ENCODE measurements at places on chromosomes 2 and 18.

GRCh38 chr2:172972005-172972619 is 103.5 kb upstream of the MAP3K20 start:
- DNase-seq: no peak

DNA sequence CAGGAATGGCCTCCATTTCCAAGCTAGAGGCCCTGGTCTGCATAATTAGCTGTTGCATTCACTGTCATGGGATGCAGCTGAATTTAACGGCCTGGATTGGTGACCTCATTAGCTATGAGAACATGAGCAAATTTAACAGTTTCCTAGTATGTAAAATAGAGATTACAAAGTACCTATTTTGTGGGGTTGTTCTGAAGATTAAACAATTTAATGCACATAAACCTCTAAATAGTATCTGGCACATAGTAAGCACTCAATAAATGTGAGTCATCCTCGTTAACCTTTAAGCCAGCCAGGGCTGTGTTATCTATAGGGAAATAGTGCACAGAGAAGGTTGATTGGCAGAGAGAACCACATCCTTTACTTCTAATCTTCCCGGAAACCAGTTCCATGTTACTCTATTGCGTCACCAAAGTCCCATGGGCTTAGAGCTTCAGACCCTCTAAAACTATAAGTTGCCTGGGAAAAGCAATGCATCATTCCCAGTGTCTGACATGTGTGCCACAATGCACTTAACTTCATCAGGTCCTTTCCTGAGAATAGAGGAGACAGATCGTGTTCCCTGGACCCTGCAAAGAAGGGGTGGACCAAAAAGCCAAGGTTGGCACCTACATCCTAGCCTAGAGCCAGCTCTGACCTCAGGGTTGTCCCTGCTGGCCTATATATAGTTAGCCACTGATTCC is 196.5 kb downstream of the LNPK start:
- DNase-seq: no peak

GRCh38 chr18:25113566-25113965 is 238.4 kb downstream of the ZNF521 start:
- no peak for DNase-seq

DNA sequence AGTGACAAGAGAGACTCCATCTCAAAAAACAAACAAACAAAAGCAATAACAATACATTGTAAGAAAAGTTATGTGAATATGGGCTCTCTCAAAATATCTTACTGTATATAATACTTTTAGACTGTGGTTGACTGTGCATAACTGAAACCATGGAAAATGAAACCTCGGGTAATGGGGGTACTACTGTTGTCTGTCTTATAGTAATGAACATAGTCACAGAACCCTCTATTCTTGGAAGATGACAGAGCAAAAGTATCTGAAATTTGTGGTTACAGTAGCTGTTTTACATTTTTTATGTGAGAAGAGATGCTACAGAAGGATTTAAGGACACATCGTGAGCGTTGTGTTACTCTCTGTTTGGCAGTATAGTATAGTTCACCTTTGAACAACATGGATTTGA is 60.5 kb downstream of the MAP4K4 start:
- no peak for DNase-seq

- no peak for DNase-seq
Measured at GRCh38 chr2:100789361-100789760, 30.6 kb upstream of the NPAS2 start.

DNA sequence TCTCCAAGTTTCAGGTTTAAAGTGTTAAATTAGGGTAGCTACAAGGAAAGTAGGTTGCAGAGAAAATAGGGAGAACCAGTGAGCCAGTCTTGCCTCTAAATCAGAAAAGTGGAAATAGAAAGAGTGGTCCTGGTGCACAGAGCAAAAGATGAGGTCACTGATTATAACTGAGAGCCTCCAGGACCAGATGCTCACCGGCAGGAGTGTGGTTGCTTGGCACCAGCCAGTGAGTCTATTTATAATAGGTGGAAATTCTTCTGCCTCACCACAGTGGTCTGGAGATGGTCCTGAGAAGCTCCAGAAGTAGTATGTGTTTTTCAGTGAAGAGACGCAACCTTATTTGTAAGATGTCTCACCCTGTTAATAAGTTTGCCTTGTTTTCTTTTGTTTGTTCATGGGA is 373.9 kb upstream of the KCNJ3 start:
- DNase-seq: no peak

DNA sequence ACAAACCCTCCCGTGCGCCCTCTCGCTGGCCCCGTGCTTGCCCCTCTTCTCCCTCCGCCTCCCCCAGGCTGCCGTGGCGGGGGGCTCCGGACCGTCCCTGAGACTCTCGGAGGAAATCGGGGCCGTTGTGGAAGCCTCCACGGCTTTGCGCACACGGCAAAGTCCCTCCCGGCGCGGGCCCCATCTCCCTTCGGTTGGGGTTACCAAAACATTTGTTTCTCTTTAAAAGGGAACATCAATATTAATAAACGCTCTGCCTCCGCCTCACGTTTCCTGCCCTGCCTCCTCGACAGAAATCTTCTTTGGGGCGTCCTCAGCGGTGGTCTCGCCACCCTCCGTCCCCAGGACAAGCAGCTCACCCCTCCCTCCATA is 3.8 kb downstream of the PAX3 start:
- no peak for DNase-seq

- no peak for DNase-seq
Measured at GRCh38 chr18:42901161-42901560, 214.3 kb downstream of the RIT2 start.

DNA sequence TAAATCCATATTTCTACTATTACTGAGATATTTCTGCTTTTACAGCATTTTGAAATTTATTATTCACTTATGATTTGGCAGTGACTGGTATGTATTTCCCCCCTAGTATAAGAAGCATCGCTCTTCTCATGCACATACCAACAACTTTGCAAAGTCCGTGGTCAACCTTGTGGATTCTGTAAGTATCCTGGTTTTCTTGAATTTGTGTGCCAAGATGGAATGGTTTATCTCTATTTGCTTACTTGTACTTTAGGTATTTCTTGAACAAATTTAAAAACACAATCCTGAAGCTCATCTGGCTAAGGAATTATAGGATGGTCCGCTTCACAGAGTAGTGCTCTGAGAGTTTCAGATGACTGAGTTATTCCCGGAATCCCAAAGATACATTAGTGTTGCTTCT is 85.0 kb upstream of the FAM237A start:
- DNase-seq: no peak

DNA sequence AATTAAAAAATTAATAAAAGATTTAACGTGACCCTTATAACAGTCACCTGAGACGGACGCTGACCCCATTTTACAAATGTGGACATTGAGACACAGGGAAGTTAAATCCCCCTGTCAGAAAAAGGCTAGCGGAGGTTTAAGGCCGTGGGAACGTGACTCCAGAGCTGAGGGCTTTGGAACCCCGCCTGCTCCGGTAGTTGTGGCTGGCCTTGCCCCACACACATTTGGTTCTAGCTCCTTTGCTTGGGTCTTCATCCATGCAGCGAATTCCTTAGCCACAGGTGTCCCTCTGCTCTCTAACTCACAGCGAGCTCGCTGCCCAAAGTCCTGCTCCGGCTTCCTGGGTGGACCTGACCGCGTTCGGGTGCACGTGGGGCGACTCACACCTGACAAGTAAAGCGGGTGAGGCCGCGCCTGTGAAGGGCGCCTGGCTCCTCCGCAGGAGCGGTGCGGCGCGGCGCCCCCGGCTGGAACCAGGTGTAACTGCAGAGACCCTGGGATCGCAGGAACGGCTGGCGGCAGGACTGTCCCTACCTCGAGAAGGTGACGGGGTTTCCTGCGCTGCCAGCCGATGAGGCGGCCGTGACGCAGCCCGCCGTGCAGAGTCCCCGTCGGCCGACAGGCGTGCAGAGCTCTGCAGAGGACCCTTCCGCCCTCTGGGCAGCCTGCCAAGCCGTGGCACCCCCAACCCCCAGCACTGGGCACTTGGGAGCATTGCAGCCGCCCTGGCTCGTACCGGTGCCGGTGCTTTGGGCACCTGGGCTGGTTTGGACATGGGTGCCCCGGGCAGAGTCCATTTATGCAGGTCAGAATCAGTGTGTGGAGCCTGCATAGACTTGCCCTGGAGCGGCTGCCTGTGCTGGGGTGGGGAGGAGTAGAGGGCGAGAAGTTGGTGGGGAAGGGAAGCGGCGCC is 2.4 kb upstream of the PROC start:
- no peak for DNase-seq

DNA sequence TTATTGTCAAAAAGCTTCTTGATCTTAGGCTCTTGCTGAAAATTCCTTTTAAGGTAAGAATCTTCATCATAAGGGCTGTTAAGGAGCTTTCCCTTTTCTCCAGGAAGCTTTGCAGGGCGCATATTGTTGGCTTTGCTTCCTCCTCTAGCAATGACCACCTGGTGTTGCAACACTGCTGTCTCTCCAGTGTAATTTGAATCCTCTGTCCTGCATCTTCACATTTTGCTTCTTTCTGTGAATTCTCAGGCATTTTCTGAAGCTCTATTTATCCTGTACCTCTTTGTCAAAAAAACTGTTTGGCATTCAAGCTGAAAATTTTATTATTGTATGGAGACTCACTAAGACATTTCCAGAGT is 533.1 kb upstream of the CHAC2 start:
- DNase-seq: peak; percentile 37

GRCh38 chr2:106195981-106196380 is 1.9 kb upstream of the UXS1 start:
- no peak for DNase-seq

DNA sequence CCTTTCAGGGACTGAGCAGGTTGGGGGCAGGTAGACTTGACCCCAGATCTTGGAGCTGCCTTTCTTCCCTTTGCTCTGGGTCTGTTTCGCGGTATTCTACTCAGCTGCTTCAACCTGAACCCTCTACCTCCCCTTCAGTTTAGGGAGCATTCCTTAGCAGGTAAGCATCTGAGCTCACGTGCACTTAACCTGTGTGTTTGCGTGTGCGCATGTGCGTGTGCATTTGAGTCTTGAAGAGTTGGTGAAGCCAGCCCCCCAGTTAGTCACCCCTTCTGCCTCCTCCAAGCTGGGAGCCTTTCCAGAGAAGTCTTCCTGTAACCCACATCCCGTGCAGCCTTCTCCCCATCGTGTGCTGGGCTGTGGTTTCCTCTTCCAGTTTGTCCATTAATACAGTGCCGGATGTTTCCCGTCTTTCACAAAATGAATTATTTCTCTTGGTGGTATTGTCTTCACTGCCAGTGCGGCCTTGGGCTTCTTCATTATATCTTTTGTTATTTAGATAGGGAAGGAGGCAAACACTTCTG is 33.2 kb downstream of the B3GNT2 start:
- no peak for DNase-seq

DNA sequence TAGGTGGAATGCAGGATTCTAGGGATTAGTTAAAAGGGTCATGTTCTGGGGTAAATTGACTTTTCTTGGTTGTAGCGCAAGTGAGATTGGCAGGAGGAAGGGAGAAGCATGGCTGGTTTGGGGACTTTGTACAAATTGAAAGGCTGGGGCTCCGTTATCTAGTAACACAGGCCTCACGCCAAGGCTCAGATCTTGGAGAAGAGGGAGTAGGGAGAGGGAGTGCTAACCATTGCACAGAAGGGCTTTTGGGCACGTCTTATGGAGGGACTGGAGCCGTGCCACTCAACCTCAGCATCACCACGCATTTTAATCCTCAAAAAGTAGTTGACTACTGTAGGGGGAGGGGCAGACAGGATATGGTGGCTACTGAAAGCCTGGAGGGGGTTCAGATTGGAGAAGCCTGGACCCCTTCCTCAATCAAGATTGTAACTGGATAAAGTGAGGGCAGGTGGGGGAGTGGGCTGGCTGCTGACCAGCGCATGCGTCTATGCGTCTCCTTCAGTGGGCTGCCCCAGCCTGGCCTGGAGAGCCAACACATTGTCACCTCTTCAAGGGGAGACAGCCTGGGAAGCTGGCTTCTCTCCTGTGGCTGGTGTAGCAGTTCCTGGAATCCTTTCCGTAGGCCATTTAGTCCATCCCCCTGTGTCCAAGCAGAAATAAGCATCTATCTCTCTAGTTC is 14.3 kb downstream of the IGFBP5 start:
- DNase-seq: no peak

- no peak for DNase-seq
Measured at GRCh38 chr2:70690846-70691245, 77.2 kb downstream of the ADD2 start.

DNA sequence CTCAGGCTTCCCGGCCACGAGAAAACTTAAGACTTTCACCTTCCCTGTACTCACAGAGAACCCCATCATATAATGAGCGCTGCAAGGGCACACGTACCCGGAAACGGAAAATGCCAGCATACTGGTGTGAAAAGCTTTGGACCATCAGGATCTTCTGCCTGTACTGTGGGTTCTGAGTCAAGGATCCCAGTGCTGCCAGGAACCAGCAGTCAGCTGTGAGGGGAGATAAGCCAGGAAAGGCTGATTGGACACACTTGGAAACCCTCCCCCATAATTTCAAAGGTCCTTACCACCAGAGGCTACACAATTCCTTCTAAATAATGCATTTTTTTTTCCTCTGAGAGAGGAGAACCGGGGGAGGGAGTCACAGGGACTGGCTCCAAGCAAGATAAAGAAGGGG is 31.4 kb downstream of the CAPN13 start:
- no peak for DNase-seq

DNA sequence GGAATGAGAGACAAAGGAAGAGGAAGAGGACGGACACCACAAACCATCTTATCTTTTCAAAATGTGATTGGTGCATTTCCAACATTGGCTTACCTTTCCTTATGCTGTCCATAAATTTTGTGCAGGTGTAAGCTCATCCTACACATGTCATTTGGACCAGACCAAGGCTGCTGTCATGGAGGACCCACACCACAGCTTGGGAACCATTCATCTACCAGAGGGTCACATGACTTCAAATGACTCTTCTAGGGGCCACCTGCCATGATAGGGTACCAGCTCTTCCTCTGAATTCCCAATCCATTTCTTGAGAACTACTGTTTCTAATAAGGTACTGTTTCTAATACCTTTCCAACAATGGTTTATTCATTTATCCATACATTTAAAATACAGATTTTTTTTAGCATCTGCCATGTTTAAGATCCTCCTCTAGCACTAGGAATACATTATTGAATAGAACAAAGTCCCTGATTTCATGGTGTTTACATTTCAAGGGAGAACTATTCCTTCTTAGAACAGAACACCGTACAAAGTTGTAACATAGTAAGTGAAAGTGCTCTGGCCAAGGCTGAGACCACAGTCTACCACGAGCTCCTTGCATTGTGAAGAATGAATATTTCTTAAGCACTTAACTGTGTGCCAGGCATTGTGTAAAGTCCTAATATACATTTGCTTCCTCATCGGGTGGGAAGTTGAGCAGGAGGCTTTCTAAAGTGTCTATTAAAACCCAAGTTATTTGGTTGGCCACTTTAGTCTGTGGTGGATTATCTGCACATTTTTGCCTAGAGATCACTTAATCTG is 246.1 kb upstream of the FN1 start:
- no peak for DNase-seq

- no peak for DNase-seq
Measured at GRCh38 chr2:232454630-232455029, 1.3 kb upstream of the ALPI start.

DNA sequence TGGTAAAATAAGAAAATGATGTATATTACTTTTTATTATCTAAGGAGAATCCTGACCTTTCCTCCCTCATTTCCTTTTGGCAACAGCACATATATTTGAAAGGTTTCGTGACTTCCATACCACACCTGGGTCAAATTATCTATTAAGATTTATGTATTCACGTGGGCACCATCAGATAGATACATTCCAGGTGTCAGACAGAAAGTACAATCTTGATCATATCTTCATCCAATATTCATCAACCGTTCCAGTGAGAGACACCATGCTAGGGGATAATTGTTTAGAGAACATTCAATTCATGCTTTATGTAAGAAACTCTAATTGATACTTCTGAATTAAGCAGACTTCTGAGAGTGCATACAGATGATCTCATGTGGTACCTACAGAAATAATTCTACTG is 73.7 kb downstream of the SCN9A start:
- DNase-seq: no peak

GRCh38 chr18:55900380-55900779 is 312.4 kb upstream of the TCF4 start:
- DNase-seq: no peak
